ENCODE measurements at places on chromosomes 16 and 17.
A peak's percentile ranks its signal among the peaks of the same experiment; 100 is the strongest.

- no peak for DNase-seq
Observed at GRCh38 chr17:35912339-35912912, 18.1 kb downstream of the RDM1 start.

DNA sequence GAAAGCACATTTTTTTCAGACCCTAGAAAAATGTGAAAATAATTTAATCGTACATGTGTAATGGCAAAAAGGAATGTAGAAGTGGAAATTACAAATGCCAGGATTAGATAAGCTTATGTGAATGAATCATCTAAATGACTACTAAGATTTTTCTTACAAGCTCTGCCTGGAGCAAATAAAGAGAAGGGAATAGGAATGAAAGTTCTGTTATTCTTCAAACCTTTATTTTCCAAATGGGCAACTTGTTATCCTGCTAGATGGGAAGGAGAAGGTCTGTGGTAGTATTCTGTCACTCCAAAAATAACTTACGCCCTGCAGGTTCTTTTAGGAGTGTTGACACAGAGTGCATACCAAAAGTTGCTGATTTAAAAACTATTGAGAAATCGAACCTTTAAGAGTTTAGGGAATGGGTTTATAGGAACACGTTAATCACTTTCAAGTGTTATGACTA, 9.7 kb downstream of the CTCF start:
- DNase-seq, result no peak

DNA sequence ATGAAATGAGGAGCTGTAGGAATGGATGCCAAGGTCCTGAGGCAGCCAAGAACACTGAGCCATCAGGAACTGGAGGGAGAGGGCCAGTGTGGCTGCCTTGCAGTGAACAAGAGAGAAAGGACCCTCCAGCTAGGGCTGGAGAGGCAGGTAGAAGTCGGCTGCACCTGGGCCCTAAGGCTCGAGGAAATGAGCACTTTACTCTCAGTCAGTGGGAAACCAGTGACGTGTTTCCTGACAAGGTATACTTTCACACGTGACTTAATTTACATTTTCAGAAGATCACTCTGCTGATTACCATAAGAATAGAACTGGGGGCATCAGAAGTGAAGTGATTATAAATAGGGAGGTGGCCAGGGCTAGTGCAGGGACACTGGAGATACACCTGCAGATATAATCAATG, 115.2 kb downstream of the C17orf67 start:
- DNase-seq, result no peak

DNA sequence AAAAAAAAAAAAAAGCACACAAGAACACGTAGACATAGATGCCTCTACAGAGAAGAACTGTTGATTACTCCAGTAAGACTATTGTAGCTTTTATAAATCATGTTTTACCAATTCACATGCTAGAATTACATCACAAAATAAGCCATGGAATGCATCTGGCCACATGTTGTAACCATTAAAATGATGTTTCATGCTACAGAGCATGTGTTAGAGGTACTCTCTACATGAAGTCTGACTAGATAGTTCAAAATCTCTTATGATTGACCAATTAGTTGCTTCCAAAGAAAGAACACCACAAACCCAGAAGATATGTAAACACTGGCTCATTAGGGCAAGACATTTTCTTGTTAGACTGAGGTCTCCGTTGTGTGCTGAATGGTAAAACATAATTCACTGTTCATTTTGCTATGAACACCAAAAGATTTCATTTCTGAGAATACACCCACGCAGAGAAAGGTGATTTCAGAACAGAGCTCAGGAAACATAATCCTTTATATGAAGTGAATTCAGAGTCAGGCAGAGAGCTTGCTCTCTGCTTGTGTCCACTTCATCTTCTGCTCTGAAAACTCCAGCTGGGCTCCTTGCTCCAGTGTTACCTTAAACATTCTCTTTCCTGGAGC, 411.4 kb upstream of the SOX9 start:
- no peak for DNase-seq

GRCh38 chr17:77404812-77405581, 264.2 kb downstream of the SEC14L1 start:
- peak; percentile 89 for DNase-seq
